DMS 273 treated with DMSO at 0.1 percent for 48 hours (cell line): ENCODE measurements at places on chromosomes 1 and 21.

- peak; percentile 51 for DNase-seq
Measured at GRCh38 chr1:64337475-64337874, 132.5 kb upstream of the CACHD1 start.

DNA sequence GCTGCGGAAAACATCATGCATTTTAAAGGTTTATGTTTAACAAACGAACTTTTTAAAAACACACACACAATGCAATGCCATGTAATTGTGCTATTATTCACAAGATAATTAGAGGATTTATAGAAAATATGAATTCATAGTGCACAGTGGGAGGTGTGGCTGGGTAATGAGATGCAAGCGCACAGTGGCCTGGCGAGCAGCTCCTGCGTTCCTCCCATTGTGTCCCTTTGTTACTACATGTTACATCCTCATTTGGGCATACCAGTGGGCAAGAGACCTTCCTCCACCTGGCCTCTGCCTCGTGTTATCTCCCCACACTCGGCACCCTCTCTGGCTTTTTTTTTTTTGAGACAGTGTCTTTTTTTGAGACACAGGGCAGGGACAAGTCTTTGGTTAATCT, 30.0 kb upstream of the TENT5B start:
- DNase-seq = no peak

GRCh38 chr1:75328691-75329090, 194.5 kb downstream of the LHX8 start:
- DNase-seq = no peak

DNA sequence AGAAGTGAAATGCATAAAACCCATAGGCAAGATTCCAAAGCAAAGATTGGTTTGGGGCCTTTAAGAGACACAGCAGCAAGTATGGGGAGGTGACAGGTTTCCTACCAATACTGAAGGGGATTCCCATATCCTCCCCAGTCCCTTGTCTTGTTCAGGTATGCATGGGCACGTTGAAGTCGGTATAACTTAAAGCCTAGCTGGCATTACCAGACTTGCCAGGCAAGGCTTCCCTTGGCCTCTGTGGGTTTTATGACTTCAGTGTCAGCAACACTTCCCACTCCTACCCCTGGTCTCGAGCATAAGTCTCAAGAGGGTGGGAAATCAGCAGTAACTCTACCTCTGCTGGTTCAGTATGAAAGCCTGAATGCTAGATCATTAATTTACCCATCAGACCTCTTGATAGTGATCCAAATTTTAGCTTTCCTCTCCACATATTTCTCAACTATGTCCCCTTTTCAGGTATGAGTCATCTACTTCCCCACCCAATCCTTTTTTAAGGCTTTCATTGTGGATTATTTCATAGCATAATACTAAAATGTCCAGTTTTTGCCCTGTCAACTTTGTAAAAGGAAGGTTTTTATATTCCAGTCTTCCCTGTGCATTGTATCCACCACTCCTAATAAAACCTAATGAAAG, 6.8 kb downstream of the CYP4X1 start:
- no peak for DNase-seq

GRCh38 chr1:36087233-36088123, 1.2 kb upstream of the ADPRS start:
- DNase-seq = no peak

DNA sequence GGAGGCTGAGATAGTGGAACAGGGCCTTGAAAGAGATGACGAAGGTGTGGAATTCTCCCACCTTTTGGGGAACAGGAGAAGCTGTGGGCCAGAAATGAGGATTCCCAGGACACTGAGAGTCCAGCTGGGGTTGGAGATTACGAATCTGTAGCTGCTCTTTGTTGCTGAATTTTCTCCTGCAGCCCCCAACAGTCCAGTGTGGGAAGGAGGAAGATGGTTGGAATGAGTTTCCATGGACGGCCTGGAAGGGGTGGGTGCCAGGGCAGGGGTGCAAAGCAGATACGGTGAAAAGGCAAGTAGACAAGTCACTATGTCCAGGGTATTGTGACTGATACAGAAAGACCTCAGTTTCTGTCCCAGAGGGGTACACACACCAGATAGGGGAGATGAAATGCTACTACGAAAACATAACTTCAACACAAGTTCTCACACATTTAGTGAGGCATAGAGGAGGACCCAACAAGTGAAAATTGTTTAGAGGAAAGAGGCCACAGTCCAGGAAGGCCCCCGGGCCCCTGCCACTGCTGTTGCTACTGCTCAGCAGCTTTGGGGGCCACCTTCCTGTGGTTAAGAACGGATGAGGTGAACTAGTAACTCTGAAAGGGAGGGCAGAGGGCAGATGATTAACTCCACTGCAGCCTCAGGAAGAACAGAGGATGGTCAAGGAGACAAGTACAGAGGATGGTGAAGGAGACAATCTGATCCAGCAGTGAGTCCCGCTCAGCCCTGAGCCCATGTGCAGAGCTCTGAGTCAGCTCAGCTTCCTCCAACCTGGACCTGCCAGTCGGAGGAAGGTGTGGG, 7.3 kb downstream of the CD244 start:
- DNase-seq = no peak

GRCh38 chr1:13699936-13700520, at the start of gene PRDM2:
TSS of gene PRDM2 (plus strand) at chr1:13700188. CDS start at chr1:13715606, 15,418 bp downstream.
- DNase-seq = no peak

DNA sequence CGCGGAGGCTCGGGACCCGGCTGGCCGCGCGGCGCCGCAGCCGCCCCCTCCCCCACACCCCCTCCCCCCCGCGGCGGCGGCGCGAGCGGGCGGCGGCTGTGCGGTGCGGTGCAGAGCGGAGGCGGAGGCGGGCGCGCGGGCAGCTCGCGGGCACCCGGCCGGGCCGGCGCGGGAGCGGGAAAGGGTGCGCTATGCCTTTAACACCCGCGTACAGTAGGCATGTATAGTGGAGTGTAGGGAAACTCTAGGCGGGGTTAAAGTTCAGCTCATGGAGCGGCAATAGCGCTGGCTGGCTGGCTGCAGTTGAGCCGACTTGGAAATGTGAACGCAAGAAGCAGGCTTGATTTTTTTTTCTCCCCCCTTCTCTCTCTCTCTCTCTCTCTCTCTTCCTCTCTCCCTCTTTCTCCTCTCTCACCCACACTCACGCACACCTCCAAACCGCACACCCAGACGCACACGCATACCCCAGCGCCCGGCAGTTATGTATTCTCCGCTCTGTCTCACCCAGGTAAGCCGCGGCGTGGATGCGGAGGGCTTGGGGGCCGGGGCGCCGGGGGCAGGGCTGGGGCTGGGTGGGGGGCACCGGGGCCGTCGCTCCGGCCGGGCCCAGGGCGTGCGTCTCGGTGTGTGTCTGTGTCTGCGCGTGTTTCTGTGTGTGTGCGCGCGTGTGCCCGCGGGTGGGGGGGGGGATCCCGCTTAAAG, at the start of gene NFIA:
Gene NFIA (plus strand): TSS at position 251 of the 702 bp plus-strand sequence.
- DNase-seq = peak; percentile 51
